ENCODE measurements at places on chromosomes 16 and 17.

- no peak for DNase-seq
Measured at GRCh38 chr17:76972046-76972641, 103.9 kb downstream of the MGAT5B start.

DNA sequence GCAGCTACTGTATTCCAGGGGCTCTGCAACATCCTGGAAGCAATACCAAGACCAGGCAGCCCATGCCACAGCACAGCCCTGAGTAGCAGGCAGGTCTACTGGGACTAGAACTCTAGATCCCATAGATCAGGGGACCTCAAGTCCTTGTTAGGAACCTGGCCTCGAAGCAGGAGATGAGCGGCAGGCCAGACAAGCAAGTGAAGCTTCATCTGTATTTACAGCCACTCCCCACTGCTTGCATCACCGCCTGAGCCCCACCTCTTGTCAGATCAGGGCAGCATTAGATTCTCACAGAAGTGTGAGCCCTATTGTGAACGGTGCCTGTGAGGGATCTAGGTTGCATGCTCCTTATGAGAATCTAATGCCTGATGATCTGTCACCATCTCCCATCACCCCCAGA, 295.7 kb upstream of the TNRC6C start:
- DNase-seq: no peak

GRCh38 chr17:7435676-7436555, 681 bp downstream of the TMEM102 start:
- DNase-seq: no peak

DNA sequence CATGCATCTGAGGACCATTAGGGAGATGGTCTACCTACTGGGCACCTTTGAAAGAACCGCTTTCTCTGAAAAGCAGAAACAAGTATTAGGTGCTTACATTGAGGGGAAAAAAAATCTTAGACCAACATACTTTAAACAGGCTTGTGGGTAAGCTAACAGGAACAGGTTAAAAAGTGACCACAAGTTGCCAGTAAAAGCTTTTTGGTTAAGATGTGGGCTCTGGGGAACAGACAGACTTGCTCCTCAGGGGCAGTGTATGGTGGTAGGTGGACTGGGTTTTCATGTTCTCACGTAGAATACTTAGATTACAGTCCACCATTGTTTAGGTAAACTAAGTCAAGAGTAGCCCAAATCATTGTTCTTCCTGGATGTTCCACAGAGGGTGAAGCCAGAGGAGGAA, 41.2 kb downstream of the REXO5 start:
- DNase-seq: no peak

DNA sequence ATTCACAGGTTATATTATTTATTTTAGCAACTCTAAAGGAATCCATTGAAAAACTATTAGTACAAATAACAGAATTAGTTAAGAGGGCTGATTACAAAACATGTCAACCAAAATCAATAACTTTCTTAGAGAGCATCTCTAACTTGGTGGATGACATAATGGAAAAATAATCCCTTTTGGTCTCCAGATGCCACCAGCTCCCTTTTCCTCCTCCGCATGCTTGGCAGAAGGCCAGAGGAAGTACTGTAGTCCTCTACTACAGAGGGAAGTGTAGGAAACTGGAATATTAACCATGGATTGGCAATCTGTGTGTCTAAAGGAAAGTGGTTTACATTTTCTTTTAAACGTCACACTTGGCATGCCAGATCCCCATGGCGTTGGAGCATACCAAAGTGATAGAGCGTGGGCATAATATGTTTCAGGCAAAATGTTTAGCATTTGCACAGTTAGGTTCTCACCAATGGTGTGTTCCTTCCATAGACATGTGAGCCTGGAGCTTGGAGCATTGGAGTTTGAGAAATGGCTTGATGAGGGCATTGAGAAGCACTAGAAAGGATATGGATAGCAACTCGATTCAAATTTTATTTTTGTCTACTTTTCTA, 106.3 kb downstream of the PRKCB start:
- DNase-seq: no peak

DNA sequence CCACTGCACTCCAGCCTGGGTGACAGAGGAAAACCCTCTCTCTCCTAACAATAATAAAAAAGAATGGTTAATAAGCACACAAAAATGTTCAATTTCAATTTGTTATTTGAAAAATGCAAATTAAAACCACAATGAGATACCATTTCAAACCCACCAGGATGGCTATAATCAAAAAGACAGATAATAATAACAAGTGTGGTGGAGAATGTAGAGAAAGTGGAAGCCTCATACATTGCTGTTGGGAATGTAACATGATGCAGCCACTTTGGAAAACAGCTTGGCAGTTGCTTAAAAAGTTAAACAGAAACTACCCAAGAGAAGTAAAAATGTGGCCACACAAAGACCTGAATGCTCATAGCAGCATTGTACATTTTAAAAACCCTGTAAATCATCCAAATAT, 51.8 kb upstream of the MAP3K14 start:
- DNase-seq: no peak

DNA sequence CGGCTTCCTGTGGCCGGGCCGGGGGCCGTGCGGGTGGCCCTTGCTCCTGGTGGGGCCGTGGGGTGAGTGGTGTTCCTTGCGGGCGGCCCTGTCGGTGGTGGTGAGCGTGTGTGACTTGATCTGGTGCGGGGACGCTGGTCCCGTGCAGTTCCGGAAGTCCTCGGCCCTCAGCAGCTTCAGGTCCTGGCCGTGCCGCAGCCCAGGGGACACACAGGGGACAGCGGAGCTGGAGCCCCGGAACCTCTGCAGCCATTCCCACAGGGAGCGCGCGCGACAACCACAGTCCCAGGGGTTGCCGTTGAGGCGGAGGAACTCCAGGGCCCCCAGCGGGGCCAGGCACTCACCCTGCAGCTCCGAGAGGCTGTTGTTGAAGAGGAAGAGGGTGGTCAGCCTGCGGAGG, 88.4 kb downstream of the RTN4RL1 start:
- no peak for DNase-seq

GRCh38 chr16:56530872-56531271, 11.0 kb upstream of the BBS2 start:
- DNase-seq: no peak

DNA sequence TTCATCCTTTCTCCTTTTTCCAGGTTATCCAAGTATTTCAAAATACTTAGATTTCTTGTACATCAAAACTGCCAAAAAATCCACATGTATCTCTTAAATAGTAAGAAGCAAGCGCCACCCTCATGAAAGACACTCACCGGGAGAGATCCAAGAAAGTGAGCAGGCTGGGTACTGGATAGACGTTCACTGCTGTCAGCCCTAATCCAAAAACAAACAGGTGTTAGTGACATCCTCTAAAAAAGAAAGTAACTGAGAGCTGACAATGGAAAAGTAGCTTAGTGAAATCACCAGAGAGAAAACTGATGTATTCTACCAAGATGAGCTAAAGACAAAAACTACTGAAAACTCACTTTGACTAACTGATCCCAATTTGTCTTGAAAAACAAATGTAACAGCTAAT, 46.1 kb downstream of the MARVELD3 start:
- DNase-seq: no peak

DNA sequence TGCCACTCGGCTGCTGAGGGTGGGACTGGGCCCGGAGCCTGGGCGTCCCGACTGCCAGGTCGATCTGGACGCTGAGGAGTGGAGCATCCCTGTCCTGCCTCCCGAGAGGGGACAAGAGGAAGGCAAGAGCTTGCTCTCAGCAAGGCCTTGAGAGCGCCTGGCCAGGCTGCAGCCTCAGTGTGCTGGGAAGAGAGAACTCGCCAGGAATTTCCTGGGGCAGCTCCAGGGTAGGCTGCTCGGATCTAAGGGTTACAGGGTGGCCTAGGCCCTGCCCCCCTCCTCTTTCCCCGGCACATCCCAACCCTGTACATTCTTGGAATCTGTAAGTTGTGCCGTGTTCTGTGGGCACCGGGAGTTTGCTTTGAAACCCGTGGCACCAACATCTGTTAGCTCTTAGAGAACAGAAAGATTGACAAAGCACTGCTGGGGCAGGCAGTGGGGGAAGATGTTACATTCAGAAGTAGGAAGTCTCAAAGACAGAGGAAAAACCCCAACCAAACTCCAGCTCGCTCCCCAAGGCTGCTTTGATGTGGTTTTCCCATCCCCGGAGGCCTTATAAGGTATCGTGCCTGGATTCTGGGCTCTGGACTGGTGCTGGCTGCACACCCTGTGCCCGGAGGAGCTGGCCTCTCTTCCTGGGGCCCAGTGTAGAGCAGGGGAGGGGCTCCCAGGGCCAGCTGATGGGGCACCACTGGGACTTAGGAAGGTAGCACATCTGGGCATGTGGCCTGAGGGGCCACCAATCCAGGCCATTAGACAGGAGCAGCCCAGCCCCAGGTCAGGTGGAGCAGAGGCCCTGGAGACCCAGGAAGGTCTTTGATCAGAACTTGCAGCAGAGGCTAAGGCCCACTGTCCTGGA, 55.2 kb downstream of the NKD1 start:
- DNase-seq: no peak

DNA sequence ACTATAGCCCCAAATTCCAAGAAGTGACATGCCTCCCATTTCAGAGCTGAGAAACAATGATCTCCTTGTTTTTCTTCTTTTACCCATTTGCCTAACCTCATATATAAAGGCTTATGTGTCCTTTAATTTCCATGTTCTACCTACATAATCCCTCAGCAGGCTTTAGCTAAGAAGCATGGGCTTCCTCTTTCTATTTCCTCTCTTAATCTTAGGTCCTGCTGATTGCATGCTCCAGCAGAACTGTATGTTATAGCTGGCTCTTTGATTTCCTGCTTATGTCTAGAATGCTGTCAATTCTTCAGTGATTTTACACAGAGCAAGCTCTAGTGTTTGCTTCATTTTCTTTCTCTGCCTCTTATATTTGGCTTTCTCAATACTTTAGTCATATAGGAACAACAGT, 151.7 kb upstream of the COX10 start:
- DNase-seq: no peak

DNA sequence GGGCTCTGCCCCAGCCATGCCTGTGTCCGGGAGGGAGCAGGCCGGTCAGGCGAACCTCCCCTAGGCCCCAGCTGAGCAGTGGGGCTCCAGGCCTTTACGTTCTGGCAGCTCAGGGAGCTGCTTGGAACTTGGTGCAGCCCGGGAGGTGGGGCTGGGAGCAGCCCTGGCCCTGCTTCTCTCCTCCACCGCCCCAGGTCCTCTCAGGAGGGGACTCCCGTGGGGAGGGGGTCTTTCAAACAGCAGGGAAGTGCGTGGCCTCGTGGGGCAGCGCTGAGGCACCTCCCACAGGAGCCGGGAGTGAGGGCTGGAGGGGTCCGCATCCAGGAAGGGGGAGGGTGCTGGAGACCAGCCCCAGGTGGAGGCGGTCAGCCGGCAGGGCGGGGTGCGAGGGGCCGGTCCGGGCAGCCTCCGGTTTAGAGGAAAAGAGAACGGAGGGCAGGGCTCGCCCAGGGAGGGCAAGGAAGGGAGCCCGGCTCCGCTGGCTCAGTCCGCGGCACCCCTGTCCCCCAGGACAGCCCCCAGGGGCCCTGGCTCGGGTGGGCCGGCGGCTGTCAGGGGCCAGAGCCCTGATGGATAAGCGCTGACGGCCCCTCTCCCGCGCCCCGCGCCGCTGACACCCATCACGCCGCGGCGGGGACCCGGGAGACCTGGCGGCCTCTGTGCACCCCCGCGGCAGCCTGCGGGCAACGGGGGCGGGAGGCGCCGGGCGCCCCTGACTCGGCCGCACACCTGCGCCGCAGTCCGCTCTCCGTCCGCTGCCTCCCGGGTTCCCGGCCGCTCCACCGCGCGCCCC, 587 bp upstream of the PRR35 start:
- DNase-seq: no peak

GRCh38 chr17:62163847-62164246, 98.8 kb upstream of the MED13 start:
- no peak for DNase-seq

DNA sequence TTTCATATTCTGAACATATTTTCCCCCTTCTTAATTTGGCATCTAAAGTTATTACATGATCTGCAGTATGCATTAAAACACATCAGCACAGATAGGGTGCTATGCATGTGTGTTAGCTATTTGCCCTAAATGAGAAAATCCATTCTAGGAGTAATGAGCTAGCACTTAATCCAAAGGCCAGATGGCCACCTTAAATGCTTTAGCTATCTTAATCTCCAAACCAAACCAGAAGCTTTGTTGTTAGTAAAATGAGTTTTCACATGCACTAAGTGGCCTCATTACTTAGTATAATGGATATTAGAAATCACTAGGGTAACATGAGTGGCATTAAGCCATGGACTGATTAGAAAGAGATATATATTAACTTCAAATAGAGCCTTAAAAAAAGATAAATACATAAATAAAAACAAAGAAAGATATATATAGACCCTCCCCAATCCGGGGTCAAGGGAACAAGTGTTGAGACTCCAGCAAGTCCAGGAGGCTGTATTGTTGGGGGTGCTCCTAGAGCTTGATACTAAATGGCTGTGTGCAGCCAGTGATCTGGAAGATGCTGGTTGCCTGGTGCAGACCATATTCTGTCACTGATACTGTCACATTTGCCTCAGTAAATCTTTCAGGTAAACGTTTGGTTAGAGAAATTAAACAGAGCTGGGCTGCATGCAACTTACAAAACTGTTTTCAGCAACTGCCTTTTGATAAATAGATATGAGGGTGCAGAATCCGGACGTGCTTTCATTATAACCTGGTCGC, 67.3 kb downstream of the MYH10 start:
- DNase-seq: no peak

DNA sequence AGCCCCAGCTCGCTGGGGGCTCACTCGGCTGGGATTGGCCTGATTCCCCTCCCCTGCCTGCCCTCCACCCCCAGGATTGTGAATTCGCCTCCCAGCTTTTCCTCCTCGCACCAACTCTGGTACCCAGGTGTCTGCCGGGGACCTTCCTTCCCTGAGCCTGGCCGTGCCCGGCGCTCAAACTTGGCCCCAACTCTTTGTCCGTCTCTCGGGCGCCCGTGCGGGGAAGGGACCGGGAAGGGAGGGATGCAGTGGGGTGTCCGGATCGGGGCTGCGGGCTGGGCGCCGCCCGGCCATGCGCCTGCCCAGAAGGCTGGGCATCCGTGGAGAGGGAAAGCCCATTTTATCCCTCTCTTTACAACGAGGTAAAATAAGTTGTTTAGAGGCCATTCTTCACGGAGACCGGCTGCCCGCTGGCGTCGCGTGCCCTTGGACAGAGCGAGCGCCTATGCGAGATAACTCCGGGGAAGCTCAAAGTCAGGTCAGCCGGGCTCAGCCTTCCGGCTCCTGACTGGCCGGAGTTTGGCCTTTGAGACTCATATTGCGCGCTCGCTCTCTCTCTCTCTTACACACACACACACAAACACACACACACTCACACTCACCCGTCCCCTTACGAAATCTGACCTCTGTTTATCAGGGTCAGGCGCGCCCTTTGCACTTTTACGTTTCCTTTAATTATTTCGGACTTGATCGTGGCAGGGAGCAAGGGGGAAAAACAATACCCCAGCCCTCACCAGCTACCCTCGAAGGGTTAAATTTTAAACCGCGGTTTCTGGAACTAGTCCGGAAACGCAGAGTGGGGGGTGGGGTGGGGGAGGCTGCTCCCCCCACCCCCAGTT, 774 bp upstream of the MAF start:
- DNase-seq: no peak

DNA sequence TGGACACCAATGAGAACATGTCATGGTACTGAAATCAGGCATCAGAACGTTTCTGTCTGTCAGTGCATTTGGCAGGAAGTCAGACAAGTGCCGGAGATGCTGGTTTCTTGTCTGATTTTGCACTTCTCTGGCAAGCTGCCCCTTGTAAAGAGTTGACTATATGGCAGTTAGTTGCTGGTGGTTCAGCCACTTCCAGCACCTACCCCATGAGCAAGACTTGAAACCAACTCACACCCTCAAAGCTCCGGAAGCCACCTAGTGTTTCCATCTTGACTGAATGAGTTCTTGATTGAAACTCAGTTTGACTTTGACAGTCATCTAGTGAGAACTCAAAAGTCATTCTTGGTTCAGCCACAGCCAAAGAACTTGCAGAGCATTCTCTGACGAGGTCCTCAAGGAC, 225.1 kb downstream of the SPECC1 start:
- DNase-seq: no peak

GRCh38 chr17:12995106-12995895, 22.5 kb downstream of the ELAC2 start:
- DNase-seq: no peak

Measured in HS-5 (cell line).